ENCODE measurements at places on chromosomes 5 and 9.

- DNase-seq, result no peak
Measured at GRCh38 chr5:116518423-116518822, 56.2 kb downstream of the SEMA6A start.

DNA sequence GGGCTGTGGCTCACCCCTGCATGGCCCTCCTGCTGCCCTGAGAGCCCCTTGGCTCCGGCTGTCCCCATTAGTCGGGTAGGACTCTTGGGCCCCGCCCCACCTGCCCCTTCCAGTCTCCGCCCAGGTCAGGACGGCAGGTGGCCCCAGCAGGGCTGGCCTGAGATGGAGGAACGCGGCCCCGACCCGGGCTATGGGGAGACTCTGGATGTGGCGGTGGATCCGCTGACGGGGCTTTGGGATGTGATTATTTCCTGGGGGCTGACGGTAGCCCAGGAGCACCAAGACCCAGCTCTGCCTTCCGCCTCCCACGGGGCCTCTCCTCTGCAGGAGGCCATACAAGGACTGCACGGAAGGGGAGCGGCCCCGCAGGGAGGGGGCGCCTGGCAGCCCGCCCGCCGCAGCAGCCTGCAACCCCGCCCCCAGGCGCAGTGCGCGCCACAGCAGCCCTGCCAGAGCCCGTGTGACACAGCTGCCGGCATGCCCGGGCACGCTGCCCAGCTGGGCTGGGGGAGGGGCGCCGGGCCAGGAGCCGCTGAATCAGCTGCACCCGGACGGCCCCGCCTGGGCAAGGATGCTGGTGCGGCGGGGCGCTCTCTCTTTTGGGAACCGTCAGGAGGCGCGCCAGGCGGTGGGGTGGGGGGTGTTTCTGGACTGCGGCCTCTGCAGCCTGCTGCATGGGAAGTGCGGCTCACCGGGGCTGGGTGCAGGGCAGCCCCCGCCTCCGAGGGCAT, 9.2 kb downstream of the TMEM250 start:
- no peak for DNase-seq

- DNase-seq, result no peak
Measured at GRCh38 chr9:135992486-135993408, 31.6 kb upstream of the UBAC1 start.

- no peak for DNase-seq
Measured at GRCh38 chr9:136296434-136297015, 7.4 kb downstream of the CCDC187 start.

DNA sequence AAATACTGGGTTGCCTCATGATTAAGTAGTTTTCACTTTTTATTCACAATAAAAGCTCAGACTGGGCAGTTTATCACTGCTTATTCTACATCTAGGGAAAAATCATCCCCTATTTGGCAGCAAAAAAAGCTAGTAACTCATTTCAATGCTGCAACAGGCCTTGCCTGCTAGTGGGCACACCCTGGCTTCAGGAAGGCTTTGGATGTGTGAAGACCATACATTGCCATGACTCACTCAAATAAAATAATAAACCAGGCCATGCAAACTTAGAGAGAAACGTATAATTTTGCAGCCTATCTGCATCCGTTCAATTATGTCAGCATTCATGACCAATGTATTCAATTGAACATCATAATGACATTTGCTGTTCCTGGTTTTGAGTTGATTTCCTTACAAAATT, 402.9 kb downstream of the PIK3R1 start:
- DNase-seq, result no peak

GRCh38 chr5:78323241-78323640, 28.7 kb upstream of the AP3B1 start:
- no peak for DNase-seq

- DNase-seq, result no peak
Measured at GRCh38 chr9:27108981-27109541, at the start of gene TEK. Gene TEK, plus strand, starts transcription at chr9:27109225. Its CDS starts 366 bp downstream, at chr9:27109591.

- DNase-seq, result no peak
Measured at GRCh38 chr5:37436146-37436934, 57.2 kb downstream of the WDR70 start.

GRCh38 chr5:55597014-55597981, 62.5 kb upstream of the PLPP1 start:
- no peak for DNase-seq

DNA sequence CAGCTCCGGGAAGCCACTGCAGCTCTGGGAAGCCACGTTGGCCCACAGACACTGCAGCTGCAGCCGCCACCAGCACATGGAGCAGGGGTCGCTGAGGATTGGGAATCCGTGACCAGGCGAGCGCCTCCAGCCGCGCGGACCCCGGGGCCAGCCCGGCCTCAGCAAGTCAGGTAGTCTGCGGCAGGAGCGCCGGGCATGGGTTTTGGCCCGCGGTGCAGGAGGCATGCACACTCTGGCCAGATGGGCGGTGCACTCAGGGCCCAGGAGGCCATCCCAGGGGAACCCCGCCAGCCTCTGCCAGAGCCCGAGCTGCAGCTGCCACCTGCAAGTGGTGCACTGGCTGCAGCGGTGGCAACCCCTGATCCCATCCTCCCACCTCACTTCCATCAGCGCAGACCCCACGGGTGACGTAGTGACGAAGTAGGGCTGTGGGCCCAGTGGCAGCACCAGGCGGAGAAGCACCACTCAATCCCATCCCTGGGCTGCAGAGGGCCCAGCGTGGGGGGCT, 368.3 kb upstream of the SPATA31A5 start:
- no peak for DNase-seq

DNA sequence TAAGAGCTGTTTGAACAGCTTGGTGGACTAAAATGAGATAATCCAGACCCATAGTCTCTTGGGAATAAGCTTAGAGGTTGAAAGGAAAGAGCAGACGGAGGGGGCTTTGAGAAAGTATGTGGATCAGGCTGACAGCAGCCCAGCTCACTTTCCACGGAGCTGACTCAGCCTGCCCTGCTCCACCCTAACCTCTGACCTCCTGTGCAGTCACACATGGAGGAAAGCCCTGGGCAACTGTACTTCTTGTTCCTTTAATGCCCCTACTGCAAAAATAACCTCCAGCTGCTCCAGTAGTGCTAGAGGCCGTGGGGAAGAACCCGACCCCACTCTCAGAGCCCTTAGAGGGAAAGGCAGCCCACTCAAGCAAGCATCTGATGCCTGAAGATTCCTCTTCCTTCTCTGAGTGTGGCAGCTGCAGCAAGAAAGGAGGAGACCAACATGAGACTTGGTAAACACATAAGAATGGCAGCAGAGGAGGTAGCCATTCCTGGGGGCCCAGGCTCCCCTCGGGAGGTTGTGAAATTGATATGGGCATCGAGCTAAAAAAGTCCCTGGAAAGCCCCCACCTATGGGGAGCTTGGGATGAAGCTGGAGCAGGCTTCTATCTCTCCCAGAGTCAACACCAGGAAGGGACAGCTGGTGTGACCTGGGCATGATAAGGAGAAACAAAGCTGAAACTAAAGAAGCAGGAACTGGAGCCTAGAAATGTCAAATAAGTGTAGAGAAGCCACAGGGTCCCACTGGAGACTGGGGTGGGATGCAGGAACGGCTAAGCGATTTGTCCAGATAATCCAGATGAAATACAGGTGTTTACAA, 204.3 kb downstream of the PIK3R1 start:
- DNase-seq, result no peak

DNA sequence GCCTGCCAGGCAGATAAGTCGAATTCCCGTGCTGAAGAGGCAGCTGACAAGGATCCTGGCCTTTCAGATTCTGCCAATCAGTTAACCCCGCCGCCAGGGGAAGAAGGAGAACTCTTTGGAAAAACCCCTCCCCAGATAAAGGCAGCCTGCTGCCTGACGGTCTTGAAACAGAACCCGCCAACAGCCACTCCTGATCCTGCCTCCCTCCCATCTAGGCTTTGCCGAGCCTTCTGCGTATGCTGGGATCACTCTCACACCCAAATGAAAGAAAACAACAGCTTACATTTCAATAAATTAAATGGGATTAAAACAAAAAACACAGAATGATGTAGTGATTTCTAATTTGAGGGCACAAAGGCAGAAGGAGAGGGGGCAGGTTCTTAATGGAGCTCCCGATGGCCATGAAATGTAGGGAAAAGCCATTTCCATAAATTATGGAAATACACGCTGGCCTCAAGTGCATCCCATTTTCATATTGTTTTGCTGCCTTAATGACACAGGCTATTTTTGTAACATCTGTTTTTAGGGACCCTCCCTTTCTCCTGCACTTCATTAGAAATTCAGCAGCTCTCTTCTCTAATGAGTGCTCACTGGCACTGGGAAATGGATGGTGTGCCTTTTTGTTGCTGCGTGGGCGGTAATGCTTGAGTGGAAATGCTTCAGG, 319.1 kb downstream of the MED10 start:
- DNase-seq, result no peak

DNA sequence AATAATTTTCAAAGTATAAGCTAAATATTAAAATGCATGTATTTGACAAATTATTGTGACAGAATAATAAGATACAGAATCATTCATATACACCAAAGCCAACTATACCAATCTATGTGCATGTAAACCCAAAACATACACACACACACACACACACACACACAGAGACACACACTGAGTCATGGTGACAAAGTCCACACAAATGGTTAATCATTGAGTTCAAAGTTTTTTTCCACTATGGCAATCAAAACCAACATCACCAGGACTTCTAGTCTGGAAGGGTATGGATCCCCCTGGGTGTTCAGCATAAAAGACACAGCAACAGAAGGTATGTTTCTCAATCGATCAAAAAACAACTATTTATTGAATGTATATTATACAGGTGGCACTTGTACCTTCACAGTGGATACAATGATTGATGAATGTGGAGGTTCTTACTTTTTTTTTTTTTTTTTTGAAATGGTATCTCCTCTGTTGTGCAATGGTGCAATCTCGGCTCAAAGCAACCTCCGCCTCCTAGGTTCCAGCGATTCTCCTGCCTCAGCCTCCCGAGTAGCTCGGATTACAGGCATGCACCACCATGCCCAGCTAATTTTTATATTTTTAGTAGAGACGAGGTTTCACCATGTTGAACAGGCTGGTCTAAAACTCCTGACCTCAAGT, 137.0 kb downstream of the PDE4D start:
- DNase-seq, result no peak

DNA sequence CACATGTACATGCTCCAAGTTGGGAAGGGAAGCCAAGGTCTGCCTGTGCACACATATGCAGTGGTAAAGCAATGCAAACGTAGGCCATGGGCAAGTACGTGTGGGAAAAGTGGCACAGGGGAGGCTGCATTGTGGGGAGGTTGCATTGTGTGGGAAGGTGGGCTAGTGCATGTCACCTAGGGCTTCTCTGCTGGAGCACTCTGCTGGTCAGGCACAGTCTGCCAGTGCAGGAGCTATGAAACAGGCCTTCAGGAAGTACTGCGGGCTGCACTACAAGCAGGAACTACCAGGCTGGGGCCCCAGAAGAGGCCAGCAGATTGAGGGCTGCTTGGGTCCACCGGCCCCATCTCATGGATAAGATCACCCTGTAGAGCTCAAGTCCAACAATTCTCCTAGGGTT, 1694.6 kb upstream of the CDH6 start:
- DNase-seq, result no peak

- no peak for DNase-seq
Measured at GRCh38 chr5:95712347-95712958, 18.7 kb upstream of the RHOBTB3 start.

All from LNCaP clone FGC (cell line).